ENCODE measurements at places on chromosomes 12 and 14.

- DNase-seq: peak; percentile 89
Observed at GRCh38 chr12:57089271-57090245, 644 bp downstream of the NAB2 start.

- DNase-seq: peak; percentile 54
Observed at GRCh38 chr12:57096748-57097553, 8.0 kb downstream of the NAB2 start.

DNA sequence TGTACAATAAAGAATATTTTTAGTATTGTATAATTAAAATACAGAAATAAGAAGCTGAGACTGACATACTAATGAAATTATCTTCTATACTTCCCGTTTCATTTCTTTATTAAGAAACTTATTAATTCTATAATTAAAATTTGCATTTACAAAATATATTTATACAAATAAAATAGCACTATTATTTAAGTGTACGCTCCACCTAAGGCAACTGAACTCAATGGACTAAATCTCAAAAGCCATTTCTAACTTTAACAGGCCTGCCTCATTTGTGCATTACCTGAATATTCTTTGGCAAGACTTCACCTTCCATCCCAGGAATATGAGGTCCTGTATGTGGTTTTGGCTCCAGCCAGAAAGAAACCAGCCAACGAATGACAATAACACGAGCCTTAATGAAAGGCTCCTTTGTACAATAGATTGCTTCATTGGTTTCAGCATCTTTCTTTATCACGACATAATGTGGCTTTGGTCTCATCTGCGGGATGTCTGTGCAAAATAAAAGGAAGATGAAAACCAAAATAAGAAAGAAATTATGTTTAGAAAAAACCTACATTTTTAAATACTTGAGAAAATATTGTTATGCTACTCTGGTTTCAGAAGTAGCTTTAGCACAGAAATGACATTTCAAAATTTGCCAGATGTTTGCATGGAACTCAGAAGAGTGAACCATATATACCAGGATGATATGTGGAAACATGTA, 58.7 kb downstream of the RALGAPA1 start:
- no peak for DNase-seq

GRCh38 chr14:70013271-70013873, 134.2 kb downstream of the SMOC1 start:
- DNase-seq: peak; percentile 63

DNA sequence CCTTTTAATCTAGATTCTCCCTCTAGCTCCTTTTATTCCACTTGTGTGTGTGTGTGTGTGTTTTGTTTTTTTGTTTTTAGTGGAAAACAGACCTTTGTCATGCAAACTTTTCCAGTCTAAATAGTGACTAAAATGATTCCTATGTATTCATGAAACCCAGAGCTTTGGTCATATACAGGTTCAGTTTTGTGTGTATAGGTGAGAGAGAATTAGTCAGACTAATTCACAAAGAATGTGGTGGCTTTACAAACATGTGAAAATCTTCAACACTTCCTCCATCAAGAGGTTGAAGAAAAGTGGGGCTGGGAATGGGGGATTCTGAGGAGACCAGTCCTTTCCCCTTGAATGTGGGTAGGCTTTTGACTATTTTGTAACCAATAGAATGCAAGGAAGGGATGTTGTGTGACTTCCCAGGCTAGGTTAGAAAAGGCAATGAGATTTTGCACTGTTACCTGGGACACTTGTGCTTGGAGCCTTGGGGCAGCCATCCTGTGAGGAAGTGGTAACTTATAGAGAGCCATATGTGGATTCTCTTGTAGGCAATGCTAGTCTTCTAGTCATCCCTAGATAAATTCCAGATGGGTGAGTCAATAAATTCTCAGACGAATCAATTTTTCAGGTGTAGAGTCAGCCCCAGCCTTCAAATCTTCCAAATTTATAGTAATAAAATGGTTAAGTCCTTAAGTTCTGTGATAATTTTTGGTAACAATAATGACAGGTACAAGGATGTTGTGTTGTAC, 236.1 kb downstream of the CEP128 start:
- no peak for DNase-seq

DNA sequence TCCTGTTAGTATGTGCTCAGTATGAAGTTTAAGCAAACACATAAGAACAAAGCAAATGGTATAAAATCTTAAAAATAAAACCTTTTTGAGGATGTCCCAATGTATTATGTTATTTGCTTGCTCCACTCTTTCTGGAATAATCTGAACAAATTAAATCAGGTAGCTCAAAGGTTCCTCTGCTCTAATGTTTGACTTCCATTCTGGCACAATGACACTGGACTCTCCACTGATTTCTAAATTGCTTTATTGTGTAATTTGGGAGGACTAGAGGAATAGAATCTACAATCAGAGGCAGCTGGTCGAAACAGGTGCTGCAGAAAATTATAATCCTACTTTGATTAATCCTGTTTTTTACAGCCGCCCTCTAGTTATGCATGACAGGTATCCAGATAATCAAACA, 523.7 kb upstream of the FOXG1 start:
- no peak for DNase-seq

DNA sequence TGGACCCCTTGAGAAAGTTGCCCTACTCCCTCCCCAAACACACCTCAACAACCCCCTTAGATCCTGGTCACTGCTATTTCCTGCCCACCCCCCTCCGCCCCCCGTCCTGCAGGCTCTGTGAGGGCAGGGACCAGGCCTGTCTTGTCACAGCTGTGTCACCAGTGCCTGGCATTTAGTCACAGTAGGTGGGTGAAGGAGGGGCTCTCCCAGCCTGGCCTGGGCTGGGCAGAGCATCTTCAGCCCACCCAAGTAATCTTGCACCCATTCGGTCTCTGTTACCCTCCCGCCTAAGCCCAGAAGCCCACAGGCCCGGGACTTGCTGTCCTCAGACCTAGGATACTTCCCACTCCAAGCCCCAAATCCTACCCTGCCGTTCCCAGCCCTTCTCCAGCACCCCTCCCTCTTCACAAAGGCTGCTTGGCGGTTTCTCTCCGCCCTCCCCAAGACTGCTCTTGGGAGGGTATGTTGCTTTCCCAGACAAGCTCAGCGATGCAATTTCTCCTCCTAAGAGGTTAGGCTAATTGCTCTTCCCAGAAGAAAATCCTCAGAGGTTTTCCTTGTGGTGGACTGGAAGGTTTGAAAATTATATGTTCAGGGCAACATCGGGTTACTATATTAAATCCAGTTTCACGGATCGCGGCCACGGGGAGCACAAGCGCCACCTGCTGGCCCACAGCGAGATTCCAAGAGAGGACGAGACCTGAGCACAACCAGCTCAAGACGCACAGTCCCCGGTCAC, 50.8 kb upstream of the ZFP36L1 start:
- peak; percentile 82 for DNase-seq

- peak; percentile 82 for DNase-seq
Observed at GRCh38 chr12:92369636-92370035, 224.0 kb upstream of the BTG1 start.

GRCh38 chr12:26027401-26027800, 68.9 kb downstream of the RASSF8 start:
- DNase-seq: no peak

GRCh38 chr12:67662910-67663538, 14.5 kb downstream of the DYRK2 start:
- no peak for DNase-seq

DNA sequence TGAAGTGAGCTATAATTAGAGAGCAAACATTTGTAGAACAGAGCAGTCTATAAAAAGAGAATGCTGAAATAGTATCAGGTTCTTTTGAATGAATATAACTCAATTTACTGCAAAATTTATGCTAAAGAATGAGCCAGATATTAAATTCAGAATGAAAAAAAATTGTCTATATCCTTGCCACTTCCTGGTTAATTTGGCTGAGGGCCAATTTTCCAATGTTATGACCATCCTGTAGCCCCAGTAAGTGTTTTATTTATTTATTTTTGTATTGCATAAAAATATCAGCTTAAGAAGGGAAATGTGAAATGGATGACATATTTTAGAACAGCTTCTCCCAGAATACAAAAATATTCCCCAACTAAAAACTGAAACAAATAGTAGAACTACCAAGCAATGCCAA, 263.4 kb downstream of the SOX5 start:
- no peak for DNase-seq

GRCh38 chr14:75800792-75801191, 139.7 kb downstream of the TTLL5 start:
- DNase-seq: no peak

- no peak for DNase-seq
Observed at GRCh38 chr12:92488735-92489134, 214.1 kb upstream of the PLEKHG7 start.

GRCh38 chr12:102675672-102676071, 195.3 kb upstream of the IGF1 start:
- no peak for DNase-seq

- DNase-seq: no peak
Observed at GRCh38 chr12:91077228-91077954, 19.6 kb upstream of the KERA start.

DNA sequence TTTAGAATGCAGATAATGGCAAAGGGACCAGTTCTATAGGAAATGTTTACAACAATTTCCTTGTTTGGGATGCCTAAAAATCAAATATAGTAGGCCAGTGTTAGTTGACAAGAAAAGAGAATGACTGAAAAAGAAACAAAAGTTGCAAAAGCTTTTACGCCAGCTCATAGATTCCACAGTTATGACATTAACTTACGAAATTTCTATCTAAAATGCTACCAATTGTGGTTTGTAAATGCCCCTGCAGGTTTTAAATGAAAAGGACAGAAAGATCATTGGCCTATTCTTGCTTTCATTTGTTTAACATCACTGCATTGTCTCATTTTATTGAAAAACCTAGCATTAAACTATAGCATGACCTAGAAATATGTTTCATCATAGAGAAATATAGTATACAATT, 345.8 kb downstream of the CCDC91 start:
- no peak for DNase-seq

DNA sequence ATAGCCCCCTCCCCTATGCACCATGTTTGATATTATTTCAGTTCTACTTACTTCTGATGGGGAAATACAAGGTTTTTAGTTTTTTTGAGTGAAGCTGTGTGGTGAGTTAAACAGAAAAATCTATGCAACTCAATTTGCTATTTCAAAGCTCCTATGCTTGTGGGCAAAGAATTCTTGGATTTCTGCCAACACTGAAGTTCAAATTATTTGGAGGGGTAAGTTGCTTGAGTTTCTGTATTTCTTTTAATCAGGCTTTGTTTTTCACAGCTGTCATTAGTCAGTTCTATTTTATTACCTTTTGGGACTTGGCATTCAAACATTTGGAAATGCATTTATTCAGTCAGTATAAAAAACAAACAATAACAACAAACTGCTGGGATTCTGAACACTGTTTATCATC, 407.5 kb upstream of the MGAT4C start:
- no peak for DNase-seq

GRCh38 chr12:89948271-89949175, 239.9 kb upstream of the ATP2B1 start:
- DNase-seq: no peak

DNA sequence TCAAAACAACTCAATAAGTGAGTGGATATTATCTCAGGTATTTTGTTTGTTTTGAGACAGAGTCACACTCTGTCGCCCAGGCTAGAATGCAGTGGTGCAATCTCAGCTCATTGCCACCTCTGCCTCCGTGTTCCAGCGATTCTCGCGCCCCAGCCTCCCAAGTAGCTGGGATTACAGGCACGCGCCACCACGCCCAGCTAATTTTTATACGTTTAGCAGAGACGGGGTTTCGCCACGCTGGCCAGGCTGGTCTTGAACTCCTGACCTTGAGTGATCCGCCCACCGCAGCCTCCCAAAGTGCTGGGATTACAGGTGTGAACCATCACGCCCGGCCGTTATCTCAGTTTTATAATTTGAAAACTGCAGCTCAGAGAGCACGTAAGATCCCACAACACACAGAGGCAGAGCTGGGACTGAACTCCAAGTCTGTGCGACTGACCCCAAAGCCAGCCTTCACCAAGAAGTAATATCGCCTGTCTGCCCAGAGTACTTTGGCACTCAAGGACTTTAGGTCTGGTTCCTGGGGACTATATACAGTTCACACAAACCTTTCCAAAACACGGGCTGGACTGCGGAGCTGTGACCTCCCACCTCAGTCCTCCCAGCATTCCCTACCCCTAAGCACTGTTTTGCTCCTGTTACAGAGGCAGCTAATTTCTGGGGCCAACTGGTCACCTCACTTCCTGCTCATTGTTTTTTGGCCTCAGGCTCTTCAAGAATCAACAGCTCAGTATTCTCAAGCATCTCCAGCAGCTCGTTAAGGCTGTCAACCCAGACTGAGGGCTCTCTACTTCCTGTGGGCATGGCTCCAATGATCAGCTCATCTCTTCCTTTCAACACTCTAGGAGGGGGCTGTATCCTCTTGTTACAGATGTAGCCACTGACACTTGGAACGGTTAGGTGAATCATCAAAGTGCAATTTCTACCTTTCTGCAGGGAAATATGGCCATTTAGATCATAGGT, 22.5 kb downstream of the TESC start:
- DNase-seq: peak; percentile 92

DNA sequence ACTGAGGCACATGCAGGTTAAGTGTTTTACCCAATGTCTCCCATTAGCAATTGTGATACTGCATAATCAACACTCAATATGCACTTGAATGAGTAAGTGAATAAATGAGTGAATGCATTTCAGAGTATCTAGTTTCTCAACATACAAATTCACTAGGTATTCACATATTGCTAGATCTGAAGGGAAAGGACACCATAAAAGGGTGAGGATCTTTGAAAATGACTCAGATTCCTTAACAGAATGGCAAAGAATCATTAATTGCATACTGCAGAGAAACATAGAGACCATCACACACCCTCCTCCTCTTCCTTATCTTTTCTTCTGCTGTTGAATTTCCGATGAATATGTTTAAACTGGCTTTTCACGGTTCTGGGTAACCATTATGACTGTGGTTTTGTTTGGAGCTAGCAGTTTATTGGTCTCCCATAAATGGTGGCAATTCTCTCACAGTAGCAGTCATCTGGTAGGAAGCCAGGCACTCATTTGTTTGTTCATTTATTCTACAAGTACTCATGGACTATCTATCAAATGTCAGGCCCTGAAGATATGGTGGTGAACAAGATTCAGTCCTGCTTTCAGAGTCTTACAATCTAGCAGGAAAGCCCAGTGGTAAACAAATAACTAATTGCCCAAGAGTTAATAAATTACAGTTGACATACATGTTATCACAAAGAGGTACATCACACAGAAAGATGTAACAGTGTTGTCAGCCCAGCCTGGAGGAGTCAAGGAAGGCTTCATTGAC, 70.2 kb downstream of the LLPH start:
- no peak for DNase-seq

GRCh38 chr12:26195641-26196420, 458 bp downstream of the SSPN start:
- peak; percentile 80 for DNase-seq

DNA sequence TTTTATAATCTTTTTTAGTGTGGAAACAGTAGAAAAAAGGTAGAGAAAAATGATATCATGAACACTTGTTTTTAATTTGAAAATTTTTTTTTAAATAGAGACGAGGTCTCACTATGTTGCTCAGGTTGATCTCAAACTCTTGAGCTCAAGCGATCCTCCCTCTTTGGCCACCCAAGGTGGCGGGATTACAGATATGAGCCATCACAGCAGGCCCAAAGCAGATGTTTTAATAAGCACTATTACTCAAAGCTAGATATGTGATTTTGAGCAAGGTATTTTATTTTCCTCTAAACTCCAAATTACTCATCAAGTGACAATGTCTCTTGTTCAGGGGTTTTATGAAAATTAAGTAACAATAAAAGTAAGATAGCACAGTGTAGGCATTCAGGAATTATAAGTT, 10.7 kb upstream of the WDR89 start:
- no peak for DNase-seq

Data from islet precursor cell (in vitro differentiated cells).